SJSA1 (cell line): ENCODE measurements at places on chromosomes 3 and 15. TPM values are rescaled to one million over a fixed set of nuclear protein-coding genes. Genes with fewer than 3 reads are reported as not detected.
A peak's percentile ranks its signal among the peaks of the same experiment; 100 is the strongest.

GRCh38 chr15:62068071-62068809 is 1.5 kb downstream of the C2CD4A start:
- peak; percentile 57 for DNase-seq

GRCh38 chr3:73789825-73790444 is 165.2 kb upstream of the PDZRN3 start:
- DNase-seq, result no peak

DNA sequence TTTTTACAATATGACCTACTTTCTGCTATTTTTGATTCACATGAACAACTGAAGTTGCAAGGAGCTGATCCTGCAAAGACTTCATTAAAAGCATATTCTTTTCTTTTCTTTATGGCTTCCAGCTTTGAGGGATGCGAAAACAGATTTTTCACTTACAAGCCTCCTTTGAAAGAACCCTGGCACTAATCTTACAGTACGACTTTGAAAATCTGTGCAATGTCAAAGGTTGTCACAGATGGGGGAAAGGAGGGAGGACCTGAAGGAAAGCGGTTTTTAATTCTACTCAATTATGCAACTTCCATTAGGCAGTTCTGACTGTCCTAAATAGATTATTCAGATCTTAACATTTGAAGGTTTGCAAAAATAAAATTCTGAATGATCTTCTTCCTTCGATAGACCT is 130.5 kb downstream of the TNIK start:
- no peak for DNase-seq

GRCh38 chr15:25052191-25052999 is 97.6 kb downstream of the SNRPN start:
- DNase-seq, result no peak

The GDPGP1 gene
- total RNA-seq, result 2.3 and 4.3 TPM in 2 replicates

- DNase-seq, result no peak
Observed at GRCh38 chr3:126266291-126266840, 86.0 kb upstream of the ALDH1L1 start.

- DNase-seq, result no peak
Observed at GRCh38 chr3:158789592-158789991, 12.3 kb upstream of the MFSD1 start.

- no peak for DNase-seq
Observed at GRCh38 chr3:178406206-178406605, 130.0 kb upstream of the KCNMB2 start.

GRCh38 chr3:127738192-127738840 is 65.6 kb downstream of the ABTB1 start:
- peak; percentile 94 for DNase-seq

The TMEM108 gene
- not detected in 2 replicates for total RNA-seq

DNA sequence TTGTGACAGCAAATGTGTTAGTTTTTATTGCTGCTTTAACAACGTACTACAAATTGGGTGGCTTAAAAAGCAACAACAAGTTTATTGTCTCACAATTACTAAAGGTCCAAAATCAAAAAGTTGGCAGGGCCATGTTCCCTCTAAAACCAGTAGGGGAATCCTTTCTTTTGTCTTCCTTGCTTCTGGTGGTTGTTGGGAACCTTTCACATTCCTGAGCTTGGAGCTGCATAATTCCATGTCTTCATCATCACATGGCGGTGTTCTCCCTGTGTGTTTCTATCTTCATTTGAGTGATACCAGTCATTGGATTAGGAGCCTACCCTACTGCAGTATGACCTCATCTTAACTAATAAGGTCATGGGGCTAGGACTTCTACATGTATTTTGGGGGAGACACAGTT is 7.4 kb downstream of the SPRED1 start:
- no peak for DNase-seq

DNA sequence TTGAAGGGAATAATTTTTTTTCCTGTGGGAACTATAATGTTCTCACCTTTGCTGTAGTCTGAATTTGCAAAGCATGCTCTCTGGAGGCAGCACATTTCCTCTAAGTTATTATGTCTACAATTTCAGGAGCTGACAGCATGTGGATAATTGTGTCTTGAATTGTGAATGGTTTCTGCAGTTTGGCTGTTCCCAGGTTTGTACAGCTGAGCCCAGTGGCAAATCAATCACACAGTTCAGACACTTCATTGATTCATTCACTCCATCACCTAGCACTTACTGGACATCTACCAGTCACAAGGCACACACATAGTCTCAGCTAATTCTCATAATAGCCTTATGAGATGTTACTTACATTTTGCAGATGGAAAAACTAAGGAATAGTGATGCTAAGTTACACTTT is 219.0 kb upstream of the ROPN1 start:
- DNase-seq, result no peak

DNA sequence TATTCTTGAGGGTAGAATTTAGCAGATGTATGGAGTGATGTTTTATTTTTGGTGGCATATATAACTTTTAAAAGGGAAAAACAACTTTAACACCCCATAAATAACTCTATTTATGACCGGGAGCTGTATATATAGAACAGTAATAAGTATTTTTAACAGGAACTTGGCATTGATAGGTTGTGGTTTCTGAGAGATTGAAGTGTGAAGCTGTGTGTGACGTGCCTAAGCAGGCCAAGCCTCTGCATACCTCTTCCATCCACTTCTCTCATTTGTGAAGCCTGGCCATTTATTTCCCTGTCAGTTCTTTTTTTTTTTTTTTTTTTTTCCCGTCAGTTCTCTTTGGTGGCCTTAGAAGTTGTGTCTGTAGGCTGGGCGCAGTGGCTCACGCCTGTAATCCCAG is 23.0 kb downstream of the RBM5 start:
- DNase-seq, result no peak

The ASB14 gene
- total RNA-seq, result not detected in 2 replicates

DNA sequence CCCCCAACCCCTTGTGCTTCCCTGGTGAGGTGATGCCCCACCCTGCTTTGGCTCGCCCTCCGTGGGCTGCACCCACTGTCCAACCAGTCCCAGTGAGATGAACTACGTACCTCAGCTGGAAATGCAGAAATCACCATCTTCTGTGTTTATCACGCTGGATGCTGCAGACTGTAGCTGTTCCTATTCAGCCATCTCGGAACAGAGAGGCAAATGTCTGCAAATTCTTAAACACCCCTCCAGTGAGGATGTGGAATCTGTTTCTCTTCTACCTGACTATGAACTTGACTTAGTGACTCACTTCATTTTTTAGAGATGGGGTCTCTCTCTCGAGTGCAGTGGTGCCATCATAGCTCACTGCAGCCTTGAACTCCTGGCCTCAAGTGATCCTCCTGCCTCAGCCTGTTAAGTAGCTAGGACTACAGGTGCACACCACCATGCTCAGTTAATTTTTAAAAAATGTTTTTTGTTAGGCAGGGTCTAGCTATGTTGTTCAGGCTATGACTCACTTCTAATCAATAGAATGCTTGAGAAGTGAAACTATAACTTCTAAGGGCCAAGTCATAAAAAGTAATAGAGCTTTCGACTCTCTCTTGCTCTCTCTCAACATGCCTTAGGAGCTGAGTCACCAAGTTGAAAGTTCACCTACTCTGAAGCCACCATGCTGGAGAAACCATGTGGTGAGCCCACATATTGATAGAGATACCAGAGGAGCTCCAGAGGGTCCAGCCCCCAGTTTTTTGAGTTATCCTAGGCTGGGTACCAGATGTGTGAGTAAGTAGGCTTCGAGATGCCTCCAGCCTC is 11.5 kb upstream of the PARP14 start:
- no peak for DNase-seq

The IL12A gene
- total RNA-seq, result 0.09 and 5.5 TPM in 2 replicates

The CCR5 gene
- not detected in 2 replicates for total RNA-seq

GRCh38 chr15:101018450-101018849 is 99.3 kb downstream of the LRRK1 start:
- DNase-seq, result no peak

The ARGFX gene
- not detected in 2 replicates for total RNA-seq

The CELSR3 gene
- under 0.01 and 0.26 TPM in 2 replicates for total RNA-seq

The CACNA2D2 gene
- not detected in 2 replicates for total RNA-seq

GRCh38 chr15:94631608-94632007 is 400.2 kb downstream of the MCTP2 start:
- no peak for DNase-seq

The TMEM266 gene
- 0.21 and 1.4 TPM in 2 replicates for total RNA-seq

DNA sequence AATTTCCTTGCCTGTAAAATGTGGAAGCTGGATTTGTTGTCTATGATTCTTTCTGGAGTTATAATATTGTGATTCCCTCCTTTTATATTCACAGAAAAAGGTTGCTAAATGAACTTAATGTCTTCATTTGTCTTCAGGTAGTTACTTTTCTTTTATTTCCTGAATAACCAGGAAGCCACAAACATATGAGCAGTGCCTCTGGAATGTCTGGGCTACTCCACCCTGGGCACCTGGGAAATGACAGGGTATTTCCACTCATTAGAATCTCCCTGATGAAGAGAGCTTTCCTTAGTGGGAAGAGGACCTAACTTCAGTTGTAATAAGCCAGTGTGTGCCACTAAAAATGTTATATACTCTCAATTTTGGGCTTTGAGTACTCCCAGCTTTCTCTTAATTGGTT is 3.8 kb upstream of the SLMAP start:
- DNase-seq, result no peak

DNA sequence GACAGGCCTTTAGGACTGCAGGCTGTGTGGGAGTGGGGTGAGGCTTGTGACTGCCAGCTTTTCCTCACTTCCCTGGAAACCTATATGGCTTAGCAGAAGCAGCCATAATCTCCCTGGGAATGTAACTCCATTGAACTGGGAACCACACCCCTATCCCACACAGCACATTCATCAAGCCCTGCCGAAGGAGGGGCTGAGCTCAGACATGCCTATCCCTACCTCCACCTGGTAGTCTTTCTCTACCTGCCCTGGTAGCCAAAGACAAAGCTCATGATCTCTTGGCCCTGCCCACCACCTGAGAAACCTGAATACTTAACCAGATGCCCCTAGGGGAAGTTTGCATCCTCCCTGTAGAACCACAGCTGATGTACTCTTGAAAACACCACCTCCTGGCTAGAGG is 219.8 kb downstream of the UNC13C start:
- DNase-seq, result no peak

The VWA5B2 gene
- total RNA-seq, result not detected in 2 replicates

- no peak for DNase-seq
Observed at GRCh38 chr3:103167850-103168249, 733.0 kb downstream of the ZPLD1 start.

- no peak for DNase-seq
Observed at GRCh38 chr15:39738998-39739397, 43.6 kb downstream of the FSIP1 start.

The ZBED2 gene
- not detected in 2 replicates for total RNA-seq

DNA sequence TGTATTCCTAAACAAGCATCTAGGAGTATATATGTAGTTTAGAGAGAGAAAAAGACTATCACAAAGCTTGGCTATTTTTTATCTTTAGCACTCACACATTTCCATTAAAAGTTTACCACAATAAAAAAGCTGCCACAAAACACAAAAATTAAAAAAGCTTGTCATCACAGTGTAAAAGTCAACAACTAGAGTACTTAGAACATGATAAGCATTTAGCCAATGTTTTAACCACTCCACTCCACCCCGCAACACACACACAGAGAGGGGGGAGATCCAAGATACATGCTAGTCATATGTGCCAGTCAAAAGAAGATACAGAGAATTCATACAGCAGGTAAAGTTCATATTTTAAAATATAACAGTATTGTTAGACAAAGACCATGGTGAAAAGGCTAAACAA is 79.7 kb downstream of the STAG1 start:
- no peak for DNase-seq

The DUOXA1 gene
- total RNA-seq, result not detected in 2 replicates

- DNase-seq, result no peak
Observed at GRCh38 chr3:19644405-19644804, 289.6 kb downstream of the EFHB start.

The FETUB gene
- total RNA-seq, result not detected in 2 replicates

The GOLGA8R gene
- 1.3 and 1.6 TPM in 2 replicates for total RNA-seq

DNA sequence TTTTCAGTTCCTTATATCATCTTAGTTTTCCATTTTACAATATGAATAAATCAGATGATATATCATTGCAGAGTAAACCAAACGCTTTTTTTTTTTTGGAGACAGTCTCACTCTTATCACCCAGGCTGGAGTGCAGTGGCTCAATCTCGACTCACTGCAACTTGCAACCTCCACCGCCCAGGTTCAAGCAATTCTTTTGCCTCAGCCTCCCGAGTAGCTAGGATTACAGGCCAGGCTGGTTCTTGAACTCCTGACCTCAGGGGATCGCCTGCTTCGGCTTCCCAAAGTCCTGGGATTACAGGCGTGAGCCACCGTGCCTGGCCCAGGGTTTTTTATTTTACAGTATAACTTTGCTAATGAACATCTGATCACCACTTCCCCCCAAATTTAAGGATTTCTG is 5.9 kb upstream of the EBLN2 start:
- no peak for DNase-seq

DNA sequence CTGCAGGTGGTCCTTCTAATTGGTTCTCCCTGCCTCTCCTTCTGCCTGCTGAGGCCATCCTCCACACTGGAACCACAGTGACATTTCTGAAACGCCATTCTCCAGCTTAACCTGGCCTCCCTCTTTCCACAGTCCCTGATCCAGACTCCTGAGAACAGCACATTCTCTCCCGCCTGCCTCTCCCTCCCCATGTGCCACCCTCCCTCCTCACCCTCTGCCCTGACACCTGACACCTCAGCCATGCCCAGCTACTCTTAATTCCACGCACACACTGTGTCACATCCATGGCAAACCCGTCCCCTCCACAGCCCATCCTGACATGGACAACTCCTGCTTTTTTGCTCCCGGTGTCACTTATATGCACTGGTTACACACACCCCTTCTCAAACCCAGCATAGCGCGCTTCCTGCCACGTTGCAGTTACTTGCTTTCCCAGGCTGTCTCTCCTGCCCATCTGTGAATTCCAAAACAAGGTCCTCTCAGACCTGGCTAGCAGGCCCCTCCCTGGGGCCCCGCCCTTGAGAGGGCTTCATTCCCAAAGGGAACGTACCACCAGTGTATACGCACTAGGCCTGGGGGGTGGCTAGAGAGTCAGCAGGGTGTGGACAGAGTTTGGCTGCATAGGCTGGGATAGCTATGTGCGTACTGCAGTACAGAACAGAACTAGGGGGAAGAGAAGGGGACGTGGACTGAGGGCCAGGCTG is 92.7 kb upstream of the BLM start:
- no peak for DNase-seq

DNA sequence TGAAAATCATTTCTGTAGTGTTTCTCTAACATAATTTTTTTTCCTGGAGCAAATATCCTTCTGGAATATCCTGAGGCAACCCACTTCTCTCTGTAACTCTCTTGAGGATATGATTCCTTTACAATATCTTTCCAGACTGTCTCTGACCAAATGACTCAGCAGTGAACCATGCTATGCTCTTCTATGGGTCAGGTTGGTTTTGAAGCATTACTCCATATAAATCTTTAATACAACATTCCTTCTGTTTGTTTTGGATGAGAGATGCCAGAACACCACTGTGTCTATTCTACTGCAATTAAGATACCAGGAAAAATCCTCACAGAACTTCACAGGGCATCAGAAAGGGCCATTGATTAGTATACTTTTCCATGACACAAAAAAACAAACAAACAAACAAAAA is 626.4 kb upstream of the ZNF385D start:
- no peak for DNase-seq

GRCh38 chr3:45127130-45127822 is 18.9 kb downstream of the CDCP1 start:
- no peak for DNase-seq

- no peak for DNase-seq
Observed at GRCh38 chr3:125058959-125059358, 3.2 kb upstream of the HEG1 start.

The GUCA1C gene
- not detected in 2 replicates for total RNA-seq

GRCh38 chr3:105538483-105538882 is 171.8 kb downstream of the ALCAM start:
- no peak for DNase-seq

- no peak for DNase-seq
Observed at GRCh38 chr3:194129581-194130133, 6.3 kb upstream of the HES1 start.

The TCF12 gene
- total RNA-seq, result 47.0 and 69.5 TPM in 2 replicates
